ENCODE measurements at places on chromosomes 2 and 18. TPM values are rescaled to one million over a fixed set of nuclear protein-coding genes. Genes with fewer than 3 reads are reported as not detected.

GRCh38 chr18:7666195-7666776 is 99.2 kb downstream of the PTPRM start:
- no peak overlapping the region for H3K27ac ChIP-seq
- no peaks in the 10 kb centered on the region for H3K4me1 ChIP-seq
- no peak for DNase-seq
- no peak overlapping the region for H3K4me3 ChIP-seq

- H3K4me1 ChIP-seq = no peaks in the 10 kb centered on the region
- H3K4me3 ChIP-seq = no peak overlapping the region
- no peak overlapping the region for H3K27ac ChIP-seq
- no peaks in the 10 kb centered on the region for H3K36me3 ChIP-seq
Measured at GRCh38 chr2:204177977-204178522, 241.5 kb downstream of the ICOS start.

Gene NOL4
- total RNA-seq = not detected

DNA sequence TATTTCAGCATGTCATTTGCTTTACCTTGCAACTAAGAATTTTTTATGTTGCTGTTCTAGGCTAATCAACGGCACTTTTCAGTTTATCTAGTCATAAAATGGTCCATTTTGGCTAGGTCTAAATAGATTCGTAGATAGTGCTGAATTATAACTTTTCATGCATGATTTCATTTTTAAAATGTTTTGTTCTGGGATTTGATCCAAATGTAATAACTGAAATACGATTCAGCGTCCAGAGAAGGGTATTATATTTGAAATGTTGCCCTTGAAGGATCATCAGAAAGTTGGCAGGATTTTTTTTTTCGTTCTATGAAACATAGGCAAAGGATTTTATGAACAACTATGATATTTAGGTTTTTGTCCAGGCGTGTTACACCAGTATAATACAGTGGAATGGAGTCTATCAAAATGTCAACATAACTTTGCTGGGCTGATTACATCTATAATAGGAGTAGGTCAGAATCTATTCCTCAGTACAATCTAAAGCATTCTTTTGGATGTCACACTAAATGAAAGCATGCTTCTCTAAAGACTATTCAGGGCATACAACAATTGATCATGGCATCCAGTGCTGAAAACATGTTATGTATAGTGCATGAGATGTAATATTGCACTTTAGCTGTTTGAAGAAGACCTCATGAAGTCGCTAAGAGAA is 24.8 kb downstream of the TTC27 start:
- no peak overlapping the region for H3K4me3 ChIP-seq

DNA sequence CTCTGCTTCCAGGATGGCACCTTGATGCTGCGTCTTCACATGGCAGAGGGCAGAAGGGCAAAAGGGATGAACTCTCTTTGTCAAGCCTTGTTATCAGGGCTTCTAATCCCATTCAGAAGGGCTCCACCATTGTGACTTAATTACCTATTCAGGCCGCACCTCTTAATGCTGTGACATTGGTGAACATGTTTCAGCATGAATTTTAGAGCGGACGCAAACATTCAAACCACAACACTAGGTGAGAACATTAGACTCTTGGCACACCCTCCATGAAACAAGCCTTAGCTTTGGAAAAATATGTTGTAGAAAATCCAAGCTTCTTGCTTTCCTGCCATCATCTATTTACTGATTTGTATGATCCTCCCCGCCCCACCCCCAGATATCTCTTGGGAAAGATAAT is 17.9 kb downstream of the DAW1 start:
- H3K4me3 ChIP-seq = no peak overlapping the region
- H3K27ac ChIP-seq = no peak overlapping the region
- no peaks in the 10 kb centered on the region for H3K36me3 ChIP-seq
- H3K4me1 ChIP-seq = no peaks in the 10 kb centered on the region
- DNase-seq = no peak
- no peaks in the 10 kb centered on the region for H3K27me3 ChIP-seq

DNA sequence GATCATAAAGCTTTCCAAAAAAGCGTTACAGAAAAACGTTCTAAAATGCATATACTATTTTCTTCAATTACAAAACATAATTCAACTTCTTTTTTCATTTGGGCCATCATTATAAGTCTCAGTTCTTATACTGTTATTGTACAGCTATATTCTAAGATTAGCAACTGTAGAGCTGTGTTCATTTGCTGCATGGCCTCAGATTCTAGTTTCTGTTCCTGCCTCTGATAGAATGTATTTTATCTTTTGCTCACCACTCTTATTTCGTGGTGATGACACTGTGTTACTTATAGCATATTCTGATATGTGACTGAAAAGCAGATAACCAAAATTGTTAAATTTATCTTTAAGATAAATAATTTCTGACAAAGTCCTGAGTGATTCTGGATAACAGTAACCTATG is 67.2 kb downstream of the PTRHD1 start:
- no peaks in the 10 kb centered on the region for H3K27me3 ChIP-seq
- no peak overlapping the region for H3K27ac ChIP-seq
- no peak for DNase-seq
- H3K4me3 ChIP-seq = no peak overlapping the region
